ENCODE measurements at places on chromosomes 3 and 15.

GRCh38 chr15:87564681-87565080, 691.9 kb downstream of the NTRK3 start:
- DNase-seq: no peak

- DNase-seq: no peak
Observed at GRCh38 chr3:107794664-107795443, 272.1 kb downstream of the BBX start.

- DNase-seq: no peak
Observed at GRCh38 chr3:158794936-158795518, 6.8 kb upstream of the MFSD1 start.

- no peak for DNase-seq
Observed at GRCh38 chr3:136078421-136079364, 113.2 kb downstream of the PPP2R3A start.

DNA sequence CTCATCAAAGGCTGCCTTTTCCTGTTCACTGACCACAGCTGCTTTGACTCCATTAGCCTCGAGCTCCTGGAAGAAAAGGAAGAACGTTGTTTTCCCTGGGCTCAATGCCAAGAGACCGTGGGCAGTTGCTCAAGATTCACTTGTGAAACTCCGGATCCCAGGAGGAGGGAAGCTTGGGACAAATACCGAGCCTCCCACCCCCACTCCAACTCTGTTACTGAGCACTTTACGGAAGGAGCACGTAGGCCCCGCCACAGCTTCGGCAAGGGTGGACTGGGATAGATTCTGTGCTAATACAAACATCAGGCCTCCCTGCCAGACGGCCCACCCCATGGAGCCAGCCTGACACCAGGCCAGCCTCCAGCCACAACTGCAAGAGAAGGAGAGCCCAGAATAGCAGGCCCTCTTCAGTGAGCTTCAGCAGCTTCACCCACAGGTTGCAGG, 10.8 kb upstream of the FANCD2 start:
- no peak for DNase-seq

- peak; percentile 63 for DNase-seq
Observed at GRCh38 chr15:89167267-89168176, 53.9 kb downstream of the RLBP1 start.

GRCh38 chr3:42317137-42317536, 51.2 kb upstream of the CCK start:
- no peak for DNase-seq

DNA sequence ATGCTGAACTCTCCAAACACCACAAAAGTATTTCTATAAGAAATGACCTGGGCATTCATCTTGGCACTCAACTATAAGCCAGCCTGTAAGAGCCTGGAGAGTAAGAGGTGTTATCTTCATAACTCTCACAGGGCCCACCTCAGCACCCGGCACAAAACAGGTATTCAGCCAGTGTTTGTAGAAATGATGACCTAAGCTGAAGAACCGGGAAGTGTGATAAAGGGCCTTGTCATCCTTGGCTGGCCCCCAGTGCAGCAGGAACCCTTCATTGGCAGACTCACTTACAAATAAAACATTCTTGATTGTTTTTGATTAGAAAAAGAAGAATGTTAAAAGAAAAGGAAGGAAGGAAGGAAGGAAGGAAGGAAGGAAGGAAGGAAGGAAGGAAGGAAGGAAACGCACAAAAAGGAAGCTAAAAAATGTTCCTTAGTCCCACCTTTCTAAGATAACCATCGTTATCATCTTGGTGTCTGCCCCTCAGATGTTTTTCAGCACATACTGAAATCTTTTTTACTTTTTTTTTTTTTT, 52.1 kb downstream of the DAPK2 start:
- DNase-seq: no peak

GRCh38 chr15:26449291-26449690, 323.6 kb downstream of the GABRB3 start:
- no peak for DNase-seq

DNA sequence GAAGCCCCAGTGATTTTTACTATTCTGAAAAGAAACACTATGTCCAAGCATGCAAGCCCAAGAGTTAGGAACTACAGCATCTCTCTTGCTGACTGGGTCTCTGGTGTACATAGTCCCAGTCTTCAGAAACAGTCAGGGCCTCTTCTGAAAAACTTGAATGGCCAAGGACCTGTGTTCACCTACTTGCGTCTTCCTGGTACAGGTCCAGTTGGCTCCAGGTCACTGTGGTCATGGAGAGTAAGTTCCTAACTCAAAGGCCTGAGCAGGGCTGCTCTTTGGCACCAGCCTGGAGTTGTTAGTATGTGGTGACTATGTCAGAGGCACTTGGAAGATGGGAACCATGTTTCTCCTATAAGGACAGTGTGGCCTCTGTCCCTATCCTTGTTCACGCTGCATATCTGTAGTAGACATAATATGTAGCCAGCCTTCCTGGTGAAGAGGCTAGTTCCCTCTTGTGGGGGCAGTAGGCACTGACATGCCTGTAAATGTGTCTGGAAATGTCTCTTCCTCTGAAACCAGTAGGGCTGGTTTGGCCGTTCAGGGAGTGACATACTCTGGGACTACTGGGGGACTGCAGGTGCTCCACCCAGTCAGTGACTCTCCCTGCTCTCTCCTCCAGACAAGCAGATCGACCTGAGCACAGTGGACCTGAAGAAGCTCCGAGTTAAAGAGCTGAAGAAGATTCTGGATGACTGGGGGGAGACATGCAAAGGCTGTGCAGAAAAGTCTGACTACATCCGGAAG, 2.6 kb upstream of the RBM15B start:
- DNase-seq: no peak

DNA sequence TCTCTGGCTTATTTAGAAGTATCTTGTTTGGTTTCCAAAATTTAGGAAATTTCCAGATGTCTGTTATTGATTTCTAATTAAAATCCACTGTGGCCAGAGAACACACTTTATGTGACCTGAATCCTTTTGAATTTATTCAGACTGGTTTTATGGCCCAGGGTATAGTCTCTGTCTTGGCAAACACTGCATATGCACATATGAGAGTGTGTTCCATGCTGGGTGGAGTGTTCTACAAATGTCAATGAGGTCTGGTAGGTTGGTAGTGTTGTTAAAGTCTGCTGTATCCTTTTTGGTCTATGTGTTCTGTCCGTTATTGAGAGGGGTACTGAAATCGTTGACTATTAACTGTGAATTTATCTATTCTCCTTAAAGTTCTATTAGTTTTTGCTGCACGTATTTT, 30.2 kb downstream of the PGPEP1L start:
- DNase-seq: no peak

- no peak for DNase-seq
Observed at GRCh38 chr3:71388535-71389120, 194.9 kb downstream of the FOXP1 start.

DNA sequence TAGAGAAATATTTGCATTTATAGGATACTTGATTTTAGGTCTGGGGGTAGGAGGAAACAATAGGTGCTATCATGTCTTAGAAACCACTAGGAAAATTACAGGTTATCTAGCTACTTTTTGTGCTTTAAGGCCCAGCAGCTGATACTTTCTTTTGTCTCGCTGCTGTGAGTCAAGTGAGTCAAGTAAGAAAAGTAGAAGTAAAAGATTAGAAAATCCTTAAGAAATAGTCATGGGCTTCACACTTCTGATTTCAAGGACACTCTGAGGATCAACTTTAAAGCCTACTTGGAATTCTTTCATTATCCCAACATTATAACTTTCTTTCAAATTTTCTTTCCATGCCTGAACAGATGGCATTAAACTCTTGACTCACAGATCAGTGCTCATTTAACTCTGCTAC, 95.2 kb upstream of the RBMS3 start:
- no peak for DNase-seq

GRCh38 chr15:87619161-87619960, 637.2 kb downstream of the NTRK3 start:
- no peak for DNase-seq

DNA sequence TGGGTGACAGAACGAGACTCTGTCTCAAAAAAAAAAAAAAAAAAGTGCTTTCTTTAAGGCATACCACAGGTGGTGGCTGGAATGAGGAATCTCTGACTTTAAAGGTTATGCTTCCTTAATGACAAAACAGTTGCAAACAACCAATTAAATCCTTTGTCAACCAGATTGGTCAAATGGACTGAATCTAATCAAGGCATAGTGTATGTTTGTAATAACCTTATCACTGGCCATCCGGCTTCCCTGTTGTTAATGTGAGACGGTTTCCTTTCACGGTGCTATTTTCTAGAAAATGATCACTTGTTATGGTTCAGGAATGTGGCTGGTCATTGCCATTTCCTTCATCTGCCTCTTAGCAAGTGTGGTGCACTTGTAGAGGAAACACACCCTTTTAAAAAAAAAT, 75.9 kb downstream of the FLNB start:
- DNase-seq: no peak

- DNase-seq: no peak
Observed at GRCh38 chr15:80638553-80639167, 56.5 kb upstream of the ABHD17C start.
